Esophagus squamous epithelium (tissue), 5 donors: ENCODE measurements at places on chromosomes 5 and 9.

GRCh38 chr9:114228016-114228808, 72.9 kb downstream of the COL27A1 start:
- no peak for DNase-seq

GRCh38 chr5:74642543-74642863, 2.0 kb upstream of the ENC1 start:
- no peak for DNase-seq

GRCh38 chr9:132754236-132754635, 84.0 kb downstream of the GTF3C4 start:
- no peak for DNase-seq

- DNase-seq = no peak
Measured at GRCh38 chr5:138538943-138539627, 4.0 kb downstream of the ETF1 start.

GRCh38 chr9:119795395-119795794, 426.2 kb upstream of the BRINP1 start:
- no peak for DNase-seq

DNA sequence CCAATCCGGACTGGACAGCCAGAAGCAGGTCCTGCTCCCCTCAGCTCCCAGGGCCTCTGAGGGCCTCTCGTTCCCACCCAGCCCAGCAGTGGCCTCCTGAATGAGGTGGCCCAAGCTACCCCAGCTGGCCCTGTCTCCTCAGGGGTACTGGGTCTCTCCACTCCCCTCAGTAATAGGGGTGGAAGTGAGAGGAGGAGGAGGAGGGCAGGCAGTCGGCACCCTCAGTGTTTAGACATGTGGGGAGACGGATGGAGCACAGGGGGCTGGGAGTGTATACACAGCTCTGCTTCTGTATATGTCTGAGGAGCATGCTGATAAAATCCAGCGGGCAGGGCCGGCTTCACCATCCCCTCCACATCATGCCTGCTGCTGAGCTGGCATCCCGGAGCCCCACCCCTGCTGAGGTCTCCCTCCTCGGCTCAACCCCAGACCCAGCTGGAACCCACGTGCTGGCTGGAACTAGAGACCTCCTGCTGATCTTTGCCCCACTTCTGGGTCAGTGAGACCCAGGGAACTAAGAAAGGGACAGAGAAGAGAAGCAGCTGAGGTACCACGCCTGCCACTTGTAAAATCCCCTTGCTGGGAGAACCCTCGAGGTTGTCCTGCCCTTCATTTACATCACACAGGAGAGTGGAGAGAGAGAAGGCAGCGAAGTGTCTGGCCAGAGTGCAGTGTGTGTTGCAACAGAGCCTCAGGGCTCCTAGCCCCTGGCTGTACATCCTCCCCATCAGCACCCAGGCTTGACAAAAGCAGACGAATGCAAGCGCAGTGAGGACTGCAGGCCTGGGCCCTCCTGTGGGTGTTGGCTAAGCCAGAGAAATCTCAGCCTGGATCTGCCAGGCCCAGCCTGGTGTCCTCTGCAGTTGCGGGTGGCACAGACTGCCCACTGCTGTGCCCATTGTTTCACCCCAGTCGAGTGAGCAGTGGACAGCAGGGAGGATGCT, 77.5 kb downstream of the PSD2 start:
- no peak for DNase-seq

- DNase-seq = no peak
Measured at GRCh38 chr9:23557689-23558088, 268.4 kb downstream of the ELAVL2 start.

DNA sequence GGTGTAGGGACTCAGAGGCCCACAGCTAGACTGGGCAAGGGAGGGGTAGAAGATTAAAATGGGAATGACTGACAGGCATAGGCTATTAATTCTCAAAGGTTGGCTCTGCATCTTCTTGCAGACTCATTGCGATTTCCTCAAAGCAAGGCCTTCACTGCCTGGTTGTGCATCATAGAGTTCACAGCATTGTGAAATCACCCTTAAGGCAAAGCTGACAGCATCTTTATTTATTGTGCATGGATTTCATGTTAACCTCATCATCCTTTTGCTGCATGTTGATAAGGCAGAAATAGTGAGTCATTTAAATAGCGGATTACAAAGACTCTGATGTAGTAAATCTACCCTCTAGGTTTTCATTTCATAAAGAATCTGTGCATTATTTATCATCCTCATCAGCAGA, 13.6 kb upstream of the PALM2AKAP2 start:
- DNase-seq = no peak

GRCh38 chr9:129038109-129038852, 1.9 kb downstream of the MIGA2 start:
- DNase-seq = no peak

GRCh38 chr5:136780518-136780917, 415.2 kb upstream of the TRPC7 start:
- no peak for DNase-seq

DNA sequence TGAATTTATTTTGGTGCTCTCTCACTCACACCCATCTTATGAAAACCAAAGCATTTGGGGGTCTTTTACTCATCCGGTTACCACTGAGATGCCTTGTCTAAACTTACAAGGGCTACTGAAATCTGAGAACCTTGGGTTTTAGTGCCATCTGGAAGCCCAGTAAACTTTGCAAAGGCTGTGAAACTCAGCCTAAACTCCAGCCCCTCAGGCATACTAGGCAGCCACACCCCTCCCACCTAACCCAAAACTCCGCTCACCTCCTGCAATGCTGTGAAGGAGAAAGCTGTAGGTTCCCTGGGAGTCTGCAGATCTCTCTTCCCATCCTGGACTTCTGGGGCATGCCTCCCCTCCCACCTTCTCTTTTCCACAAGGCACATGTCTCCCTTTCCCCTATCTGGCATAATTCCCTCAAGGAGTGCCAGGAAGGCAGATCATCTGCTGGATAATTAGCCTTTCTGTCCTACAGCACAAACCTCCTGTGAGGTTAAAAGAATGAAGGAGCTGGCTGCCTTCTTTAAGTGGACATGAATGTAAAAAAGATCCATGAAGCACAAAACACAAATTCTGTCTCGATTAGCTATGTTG, 71.5 kb upstream of the ANXA1 start:
- no peak for DNase-seq

DNA sequence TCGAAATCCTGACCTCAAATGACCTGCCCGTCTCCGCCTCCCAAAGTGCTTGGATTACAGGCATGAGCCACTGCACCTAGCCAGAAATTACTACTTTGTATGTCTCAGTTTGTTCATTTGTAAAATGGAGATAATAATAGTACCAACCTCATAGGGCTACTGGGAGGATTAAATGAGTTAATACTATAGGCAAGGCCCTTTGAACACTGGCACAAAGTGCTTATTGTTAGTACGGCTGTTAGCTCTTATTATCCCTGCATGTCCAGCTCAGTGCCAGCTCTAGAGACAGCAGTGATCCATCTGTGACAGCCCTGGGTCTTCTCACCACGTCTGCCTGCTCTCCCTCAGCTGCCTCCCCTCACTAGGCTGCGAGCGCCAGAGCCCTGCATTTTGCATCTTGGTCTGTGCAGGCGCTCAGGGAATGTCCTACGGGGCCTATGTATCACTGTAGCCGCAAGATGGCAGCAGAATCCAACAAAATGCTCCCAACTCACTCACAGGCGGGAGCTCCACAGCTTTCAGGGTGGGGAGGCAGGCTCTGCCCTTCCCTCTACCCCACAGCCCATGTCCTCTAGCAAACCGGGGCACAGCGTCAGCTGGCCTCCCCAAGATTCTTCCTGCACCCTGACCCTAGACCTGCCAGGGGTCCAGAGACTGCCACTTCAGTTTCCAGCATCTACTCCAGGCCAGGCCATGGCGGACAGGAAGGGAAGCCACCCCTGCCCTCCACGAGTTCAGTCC, 17.7 kb upstream of the AKNA start:
- DNase-seq = peak; percentile 21

DNA sequence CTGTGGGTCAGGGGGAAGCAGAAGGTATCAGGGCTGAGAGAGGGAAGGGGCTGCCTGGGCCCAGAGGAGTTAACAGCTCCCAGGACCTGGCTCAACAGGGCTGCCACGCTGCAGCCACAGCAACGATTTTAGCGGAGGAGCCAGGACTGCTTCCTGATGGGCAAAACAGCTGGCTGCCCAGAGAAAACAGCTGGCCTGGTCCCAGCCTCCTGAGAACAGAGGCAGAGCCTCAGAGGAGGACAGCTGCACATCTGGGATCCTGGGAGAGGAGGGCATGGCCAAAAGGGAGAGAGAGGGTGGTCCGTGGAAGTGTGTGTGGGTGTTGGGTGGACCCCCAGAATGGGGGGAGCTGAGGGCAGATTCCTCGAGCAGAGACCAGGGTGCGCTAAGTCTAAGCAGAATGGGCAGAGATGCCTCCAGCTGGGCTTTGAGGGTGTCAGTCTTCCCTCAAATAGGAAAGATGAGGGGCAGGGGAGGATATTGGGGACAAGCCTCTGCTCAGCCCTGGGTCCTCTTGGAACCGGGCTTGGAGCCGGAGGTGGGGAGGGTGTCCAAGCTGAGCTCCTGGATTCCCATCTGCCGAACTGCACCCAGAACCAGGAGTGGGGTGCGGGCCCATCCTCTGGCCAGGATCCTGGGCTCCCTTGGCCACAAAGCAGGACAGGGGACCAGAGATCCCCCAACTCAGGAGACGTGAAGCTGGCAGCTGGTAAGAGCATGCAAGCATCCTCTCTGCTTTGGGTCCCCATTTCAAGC, 9.1 kb upstream of the CERCAM start:
- DNase-seq = no peak

- DNase-seq = no peak
Measured at GRCh38 chr5:2399804-2400203, 351.7 kb downstream of the IRX2 start.

- no peak for DNase-seq
Measured at GRCh38 chr5:36526537-36526936, 79.9 kb upstream of the SLC1A3 start.

GRCh38 chr9:21080793-21081192, 3.1 kb upstream of the IFNB1 start:
- no peak for DNase-seq

DNA sequence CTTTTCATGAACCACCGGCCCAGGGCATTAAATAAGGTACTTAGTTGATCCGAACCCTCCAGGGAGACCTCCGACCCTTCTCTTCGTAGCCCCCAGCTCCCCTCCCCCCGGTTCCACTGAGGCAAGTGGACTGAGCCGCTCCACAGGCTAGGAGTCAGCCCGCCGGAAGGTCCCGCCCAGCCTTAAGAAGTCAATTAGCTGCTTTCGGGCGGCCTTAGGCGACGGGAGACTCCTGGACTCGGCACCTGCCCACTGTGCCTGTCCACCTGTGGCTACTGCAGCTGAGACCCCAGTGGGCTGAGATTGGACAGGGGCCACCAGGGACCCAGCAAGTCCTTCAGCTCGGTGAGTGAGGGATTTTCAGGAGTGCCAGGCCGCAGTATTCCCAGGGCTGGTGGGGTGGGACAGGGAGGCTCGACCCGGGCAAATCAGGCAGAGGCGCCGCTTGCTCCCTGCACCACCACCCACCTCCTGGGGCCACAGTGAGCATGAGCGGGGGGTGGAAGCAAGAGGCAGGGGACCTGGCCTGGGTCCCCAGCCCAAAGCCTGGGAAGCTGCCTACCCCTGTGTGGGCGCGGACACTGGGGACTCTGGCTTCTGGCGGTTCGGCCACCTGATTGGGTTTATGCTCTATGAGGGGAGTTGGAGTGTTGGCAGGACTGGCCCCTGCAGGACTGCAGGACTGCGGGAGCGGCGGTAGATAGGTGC, 39.6 kb upstream of the SPATA31E1 start:
- no peak for DNase-seq

- DNase-seq = no peak
Measured at GRCh38 chr5:145629047-145629446, 206.1 kb downstream of the PRELID2 start.

- DNase-seq = no peak
Measured at GRCh38 chr5:154010660-154011059, 28.1 kb downstream of the FAM114A2 start.

- DNase-seq = no peak
Measured at GRCh38 chr5:139276426-139276825, 17.1 kb upstream of the MATR3 start.

DNA sequence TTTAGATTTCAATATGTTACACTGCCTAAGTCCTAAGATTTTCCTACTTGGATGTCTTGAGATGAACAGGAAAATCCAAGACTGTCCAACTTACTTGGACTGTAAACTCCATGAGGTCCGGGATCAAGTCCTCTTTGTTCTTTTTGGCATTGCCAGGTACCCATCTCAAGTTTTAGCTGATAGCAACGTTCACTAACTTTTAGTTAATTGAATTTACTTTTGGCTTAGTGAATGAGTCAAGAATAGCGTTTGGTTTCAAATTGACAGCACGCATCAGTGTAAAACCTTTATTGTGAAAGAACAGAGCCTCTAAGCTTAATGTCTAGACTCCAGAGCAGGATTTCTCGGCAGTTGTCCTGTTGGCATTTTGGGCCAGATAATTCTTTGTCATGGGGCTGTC, 37.2 kb downstream of the ALDH1A1 start:
- DNase-seq = no peak

DNA sequence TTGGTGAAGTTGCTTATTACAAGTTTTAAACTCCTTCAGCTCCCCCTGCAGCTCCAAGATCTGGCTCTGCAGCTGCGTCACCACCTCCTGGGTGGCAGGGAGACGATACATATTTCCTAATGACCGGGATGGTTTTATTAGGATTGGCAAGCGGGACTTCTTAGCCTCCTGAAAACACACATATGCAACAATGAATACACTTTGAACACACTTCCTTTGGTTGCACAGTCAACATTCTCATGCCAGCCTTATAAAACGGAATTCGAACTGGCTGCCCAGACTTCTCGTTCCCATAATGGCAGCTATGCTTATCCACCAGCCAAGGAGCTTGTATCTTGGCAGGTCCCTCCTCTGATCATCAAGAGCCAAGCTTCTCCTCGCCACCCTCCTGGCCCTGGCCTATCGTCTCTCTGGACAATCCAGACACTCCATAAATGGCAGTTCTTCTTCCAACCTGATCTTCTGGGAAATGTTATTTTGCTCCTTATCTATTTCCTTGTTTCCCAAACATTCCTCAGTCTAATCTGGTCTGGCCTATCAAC, 131.9 kb downstream of the CDK5RAP2 start:
- no peak for DNase-seq

- DNase-seq = no peak
Measured at GRCh38 chr5:160071516-160071915, 47.7 kb downstream of the PWWP2A start.

DNA sequence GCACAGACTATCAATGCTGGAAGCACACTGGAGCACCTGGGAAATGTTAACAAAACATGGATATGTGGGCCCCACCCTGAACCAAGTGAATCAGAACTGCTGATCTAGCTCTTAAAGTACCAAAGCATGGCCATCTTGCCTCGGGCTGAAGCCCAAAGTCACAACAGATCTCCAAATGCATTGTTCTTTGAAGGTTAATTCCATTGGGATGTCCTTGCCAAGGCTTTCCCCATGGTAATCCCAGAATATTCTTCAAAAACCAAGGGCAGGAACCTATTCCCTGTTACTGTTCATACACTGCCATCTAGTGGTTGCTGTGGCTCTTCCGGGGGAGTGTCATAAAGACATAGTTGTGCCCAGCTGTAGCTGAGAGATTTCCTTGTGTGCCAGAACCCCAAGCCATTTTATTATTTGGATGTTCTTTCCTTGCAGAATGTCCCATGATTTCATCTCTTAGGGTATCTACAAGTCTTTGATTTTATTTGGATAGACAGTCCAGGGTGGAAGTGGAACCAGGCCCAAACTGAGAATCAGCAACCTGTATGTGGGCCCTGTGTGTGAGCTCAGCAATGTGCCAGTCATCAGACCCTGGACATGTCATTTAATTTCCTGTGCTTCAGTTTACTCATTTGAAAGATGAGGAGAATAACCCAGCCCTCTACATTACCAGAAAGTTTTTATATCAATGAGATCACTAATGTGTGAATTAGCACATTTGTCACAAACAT, 290.0 kb downstream of the ACTL7B start:
- DNase-seq = no peak
